NK-92 treated with Interleukin-12 subunit alpha and Interleukin-12 subunit beta, amount 100 ng/mL, for 24 hours (cell line): ENCODE measurements at places on chromosomes 6 and 20.

DNA sequence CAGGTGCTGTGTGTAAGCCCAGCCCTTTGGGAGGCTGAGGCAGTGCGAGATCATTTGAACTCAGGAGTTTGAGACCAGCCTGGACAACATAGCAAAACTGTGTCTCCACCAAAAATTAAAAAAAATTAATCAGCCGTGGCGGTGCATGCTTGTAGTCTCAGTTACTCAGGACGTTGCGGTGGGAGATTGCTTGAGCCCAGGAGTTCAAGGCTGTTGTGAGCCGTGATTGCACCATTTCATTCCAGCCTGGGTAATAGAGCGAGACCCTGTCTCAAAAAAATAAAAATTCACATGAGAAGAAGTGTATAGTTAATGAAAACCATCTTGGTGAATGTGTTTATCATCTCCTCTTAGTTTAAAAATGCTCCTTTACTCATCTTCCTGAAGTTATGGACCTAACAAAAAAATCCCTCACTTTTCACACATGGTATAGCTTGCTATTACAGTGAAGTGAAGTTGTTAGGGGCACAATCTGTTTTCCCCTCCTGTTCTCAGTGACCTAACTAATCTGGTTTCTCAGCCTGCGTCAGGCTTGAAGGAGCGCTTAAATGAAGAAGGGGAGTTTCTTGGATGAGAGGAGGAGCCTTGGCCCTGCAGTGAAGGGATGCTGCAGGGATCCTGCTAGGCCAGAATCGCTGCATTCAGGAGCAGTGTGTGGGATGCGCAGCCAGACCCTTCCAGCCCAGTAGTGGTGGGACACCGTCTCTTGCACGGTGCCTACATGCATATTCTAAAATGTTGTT, 45.3 kb downstream of the JARID2 start:
- DNase-seq, result no peak

- no peak for DNase-seq
Measured at GRCh38 chr20:33024243-33024560, 7.2 kb upstream of the BPIFB6 start.

DNA sequence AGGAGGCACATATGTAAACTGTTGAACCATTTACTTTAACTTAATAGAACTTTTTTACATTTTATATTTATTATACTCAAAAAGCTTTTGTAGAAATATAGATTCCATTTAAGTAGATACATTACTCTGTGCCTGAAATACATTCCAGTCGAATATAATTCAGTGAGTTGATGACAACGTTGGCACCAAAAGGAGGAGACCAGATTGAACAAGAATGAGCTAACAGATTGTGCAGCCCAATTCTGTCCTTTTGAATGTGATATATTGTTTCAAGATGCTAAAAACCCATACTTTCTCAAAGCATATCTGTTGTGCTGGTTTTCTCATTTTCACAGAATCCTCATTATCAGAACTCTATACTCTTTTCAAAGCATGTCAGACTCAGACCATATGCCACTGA, 147.4 kb upstream of the SIM1 start:
- DNase-seq, result no peak

DNA sequence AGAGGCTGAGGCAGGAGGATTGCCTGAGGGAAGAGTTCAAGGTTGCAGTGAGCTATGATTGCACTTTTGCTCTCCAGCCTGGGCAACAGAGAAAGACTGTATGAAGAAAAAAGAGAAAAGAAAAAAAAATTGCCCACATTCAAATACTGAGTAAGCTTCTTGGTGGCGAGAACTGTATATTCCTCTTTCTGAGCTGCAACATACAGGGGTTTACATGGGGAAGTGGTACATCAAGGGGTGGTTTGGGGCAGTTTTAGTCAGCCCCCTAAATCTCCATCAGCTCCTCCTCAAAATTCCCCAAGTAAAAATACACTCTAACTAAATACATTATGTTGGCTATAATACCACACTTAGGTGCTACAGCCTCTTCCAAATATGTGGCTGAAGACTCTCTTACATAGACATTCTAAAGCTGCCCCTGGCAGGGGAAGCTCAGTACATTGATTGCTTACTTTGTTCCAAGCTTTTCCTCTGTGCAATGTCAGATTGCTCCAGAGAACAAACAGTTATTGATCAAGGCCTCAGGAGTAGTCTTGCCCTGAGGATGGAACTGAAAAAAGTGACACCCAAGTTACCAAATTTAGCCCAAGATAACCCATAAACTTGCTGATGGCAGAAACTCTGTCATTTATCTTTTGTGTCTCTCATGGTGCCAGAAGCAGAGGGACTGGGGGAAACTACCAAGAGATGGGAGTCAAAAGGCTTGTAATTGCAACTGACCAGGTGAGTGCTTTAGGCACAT, 107.4 kb upstream of the RIPOR2 start:
- DNase-seq, result no peak

DNA sequence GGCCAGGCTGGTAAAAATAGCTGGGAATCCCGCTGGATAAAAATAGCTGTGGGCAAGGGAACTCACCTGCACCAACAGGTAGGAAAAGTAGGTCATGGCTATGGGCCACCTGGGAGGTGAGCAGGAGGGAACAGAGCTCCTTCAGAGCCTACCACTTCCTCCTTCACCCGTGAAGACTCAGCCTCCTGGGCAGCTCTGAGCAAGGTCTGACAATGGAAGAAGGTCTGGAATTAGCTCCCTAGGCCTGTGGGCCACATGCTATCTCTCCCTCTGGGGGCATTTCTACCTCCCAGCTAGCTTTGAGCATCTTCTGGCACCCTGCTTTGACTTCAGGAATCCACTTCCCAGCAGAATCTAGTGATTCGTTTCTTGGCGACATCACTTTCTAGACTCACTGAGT, 153.9 kb downstream of the MRPL14 start:
- no peak for DNase-seq

DNA sequence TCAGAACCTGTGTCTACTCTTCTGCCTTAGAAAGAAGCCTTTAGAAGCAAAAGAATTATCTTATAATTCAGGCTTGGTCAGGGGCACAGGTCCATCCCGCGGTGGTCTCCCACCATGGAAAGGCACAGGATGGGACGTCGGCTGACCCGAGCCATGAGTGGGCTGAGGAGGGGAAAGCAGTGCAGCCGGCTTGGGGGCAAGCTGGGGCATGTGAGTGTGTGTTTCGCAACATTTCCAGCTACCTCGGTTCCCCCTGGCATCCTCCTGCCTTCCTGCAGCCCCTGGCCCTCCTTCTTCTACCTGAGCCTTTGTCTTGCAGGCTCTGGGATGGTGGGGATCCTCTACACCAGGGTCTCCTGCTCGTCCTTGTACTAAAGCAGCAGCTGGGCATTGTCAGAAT, 29.1 kb upstream of the FOXC1 start:
- no peak for DNase-seq

DNA sequence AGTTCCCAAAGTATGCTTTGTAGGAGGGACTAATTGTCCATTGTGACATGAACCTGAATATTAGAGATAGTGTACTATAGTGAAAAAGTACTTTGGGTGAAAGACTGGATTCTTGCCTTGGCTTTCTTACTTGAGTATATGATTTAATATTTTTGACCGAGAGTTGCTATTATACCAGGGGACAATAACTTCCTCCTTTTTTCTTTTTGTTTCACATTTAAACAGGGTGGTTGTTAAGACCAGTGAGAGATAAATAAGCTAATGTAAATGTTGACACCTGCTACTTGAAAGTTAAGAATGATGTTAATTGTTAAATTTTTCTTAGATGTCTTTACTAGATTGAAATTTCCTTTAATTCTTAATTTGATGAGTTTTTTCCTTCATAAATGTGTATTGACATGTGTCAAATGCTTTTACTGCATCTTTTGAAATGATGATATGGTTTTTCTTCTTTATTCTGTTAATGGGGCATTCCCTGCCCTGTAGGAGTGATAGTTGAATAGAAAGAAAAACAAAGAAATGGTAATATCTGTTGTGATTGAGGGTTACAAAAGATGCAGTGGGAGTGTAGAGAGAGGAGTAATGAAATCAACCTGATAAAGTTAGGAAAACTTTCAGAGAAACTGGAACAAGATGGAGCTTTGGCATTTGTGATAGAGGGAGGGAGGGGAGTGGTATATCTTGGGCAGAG, 48.4 kb downstream of the ZFAND3 start:
- no peak for DNase-seq

- no peak for DNase-seq
Measured at GRCh38 chr6:163538331-163538730, 123.8 kb downstream of the QKI start.

DNA sequence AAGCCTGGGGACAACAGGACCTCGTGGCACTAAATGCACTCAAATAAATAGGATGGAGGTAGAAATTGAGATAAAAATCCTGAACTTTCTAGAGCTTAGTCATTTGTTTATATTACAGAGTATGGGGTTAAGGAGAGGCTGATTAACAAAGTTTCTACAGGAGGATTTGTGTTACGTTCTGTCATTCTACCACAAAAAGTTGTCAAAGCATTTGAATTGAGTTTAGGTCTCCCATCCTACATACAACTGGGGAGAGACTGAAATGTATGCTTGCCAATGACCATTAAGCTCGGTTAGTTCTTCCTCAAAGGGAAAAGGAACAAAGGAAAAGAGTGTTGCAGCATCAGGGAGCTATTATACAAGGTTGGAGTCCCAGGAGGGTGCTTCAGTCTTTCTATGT, 597.9 kb downstream of the COL12A1 start:
- DNase-seq, result no peak

GRCh38 chr6:15063253-15063853, 182.5 kb upstream of the JARID2 start:
- DNase-seq, result no peak

- peak; percentile 15 for DNase-seq
Measured at GRCh38 chr20:56554869-56555268, 21.8 kb downstream of the FAM209B start.

DNA sequence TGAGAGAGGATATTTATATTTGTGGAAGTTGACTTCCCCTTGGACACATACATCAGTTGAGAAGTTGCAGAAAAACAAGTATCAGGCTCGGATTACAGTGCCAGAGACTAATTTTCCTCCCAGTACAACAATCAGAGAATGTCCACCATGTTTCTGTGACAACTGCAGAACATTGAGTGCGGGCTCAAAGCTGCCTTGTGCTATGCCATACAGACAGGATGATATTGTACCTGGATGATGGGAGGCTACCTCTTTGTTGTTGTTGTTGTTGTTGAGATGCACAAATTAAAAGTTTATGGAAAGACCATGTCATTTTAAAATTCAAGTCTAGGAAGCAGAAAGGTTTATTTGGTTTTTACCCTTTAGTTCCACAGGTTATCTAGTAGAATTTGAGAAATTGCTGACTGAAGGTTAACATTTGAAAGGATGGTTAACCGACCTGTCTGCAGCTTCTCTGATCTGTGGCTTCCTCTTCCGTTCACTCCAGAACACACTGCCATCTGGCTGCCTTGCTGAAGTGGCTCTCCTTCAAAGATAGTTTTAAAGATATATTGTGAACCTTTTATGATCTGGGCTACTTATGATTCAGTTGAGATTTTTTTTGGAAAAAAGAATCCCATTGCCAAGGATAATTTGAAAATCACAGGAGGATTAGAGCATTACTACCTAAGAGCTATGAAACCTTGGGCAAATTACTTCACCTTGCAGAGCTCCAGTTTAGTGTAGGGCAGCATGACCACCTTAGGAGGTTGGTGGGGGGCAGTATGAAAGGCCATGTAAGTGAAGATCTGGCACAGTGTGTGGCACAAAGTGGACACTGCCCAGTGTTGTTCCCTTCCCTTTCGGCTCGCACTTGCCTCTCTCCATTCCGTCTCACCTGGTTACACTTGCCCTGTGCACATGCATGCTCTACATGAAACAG, 15.9 kb downstream of the TMEM200A start:
- DNase-seq, result no peak

DNA sequence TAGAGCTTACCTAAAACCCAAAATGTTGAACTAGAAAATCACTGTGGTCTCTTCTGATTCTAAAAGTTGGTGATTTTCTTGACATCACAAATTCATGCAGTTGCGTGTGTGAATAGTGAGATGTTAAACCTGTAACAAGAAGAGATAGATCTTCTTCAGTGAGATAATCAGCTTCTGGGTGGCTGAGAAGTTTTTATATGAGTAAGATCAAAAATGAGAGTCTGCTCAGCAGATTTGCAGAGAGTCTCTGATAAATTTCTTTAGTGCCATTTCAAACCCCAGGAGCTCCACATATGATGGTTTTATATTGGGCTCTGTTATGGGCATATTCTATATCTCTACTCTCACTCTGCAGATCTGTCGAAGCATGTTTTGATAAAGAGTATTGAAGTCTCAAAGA, 185.4 kb downstream of the ZFAND3 start:
- DNase-seq, result no peak

DNA sequence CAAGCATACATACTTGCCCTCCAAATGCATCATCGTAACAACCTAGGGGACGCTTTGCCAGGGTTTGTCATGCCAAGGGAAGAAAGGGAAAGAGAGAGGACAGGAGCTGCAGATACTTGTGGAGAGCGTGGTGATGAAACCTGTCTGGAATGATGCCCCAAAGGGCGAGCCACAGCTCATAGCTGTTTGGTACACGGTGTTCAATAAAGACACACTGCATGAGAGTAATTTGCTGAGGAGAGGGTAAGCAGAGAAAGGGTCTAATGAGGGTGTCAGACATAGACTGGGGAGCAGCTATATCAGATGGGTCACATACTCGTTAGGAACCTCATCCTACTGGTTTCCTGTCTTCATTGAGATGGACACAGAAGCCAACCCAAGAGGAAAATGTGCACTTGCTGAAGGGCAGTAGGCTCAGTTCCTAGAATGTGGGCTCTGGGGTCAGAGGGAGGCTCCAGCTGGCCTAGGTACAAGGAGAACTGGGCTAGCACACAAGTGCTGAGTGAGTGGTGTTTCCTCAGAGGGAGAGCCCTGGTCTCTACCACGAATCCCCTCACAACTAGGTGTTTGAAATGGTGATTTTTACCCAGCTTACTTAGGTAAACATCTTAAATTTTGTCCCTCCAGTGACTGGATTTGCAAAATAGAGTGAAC, 5.2 kb upstream of the FOXO3 start:
- DNase-seq, result no peak

- no peak for DNase-seq
Measured at GRCh38 chr6:140977403-140977802, 1155.3 kb upstream of the GJE1 start.

DNA sequence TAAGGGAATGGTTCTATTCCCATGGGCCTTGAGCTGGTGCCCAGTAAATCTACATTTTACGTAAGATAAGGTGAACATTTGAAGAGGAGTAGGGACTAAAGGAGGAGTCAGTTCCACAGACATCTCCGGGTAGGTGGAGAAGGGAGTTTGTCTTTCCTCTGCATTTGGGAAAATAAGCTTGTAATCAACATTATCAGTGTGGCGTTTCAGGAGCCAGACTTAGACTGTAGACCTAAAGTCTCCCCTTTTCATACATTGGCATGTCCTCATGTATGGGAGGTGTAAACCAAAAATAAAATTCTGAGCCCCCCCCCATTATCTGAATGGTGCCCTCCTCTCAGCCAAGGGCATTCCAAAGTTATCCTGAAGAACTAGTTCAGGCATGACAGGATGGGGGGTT, 40.2 kb downstream of the NINL start:
- no peak for DNase-seq

GRCh38 chr6:37850260-37850659, 30.7 kb downstream of the ZFAND3 start:
- DNase-seq, result no peak

- no peak for DNase-seq
Measured at GRCh38 chr6:162690158-162690557, 37.4 kb downstream of the PRKN start.

- DNase-seq, result no peak
Measured at GRCh38 chr20:52540509-52540908, 348.9 kb upstream of the ZFP64 start.

- no peak for DNase-seq
Measured at GRCh38 chr6:100176951-100177710, 183.1 kb upstream of the MCHR2 start.

- DNase-seq, result no peak
Measured at GRCh38 chr6:129183681-129184301, 300.9 kb downstream of the LAMA2 start.

- DNase-seq, result no peak
Measured at GRCh38 chr20:62396367-62397239, 9.7 kb downstream of the RPS21 start.
